ENCODE measurements at places on chromosomes 2 and 18.

- DNase-seq, result no peak
Observed at GRCh38 chr2:2028041-2028440, 283.7 kb upstream of the PXDN start.

DNA sequence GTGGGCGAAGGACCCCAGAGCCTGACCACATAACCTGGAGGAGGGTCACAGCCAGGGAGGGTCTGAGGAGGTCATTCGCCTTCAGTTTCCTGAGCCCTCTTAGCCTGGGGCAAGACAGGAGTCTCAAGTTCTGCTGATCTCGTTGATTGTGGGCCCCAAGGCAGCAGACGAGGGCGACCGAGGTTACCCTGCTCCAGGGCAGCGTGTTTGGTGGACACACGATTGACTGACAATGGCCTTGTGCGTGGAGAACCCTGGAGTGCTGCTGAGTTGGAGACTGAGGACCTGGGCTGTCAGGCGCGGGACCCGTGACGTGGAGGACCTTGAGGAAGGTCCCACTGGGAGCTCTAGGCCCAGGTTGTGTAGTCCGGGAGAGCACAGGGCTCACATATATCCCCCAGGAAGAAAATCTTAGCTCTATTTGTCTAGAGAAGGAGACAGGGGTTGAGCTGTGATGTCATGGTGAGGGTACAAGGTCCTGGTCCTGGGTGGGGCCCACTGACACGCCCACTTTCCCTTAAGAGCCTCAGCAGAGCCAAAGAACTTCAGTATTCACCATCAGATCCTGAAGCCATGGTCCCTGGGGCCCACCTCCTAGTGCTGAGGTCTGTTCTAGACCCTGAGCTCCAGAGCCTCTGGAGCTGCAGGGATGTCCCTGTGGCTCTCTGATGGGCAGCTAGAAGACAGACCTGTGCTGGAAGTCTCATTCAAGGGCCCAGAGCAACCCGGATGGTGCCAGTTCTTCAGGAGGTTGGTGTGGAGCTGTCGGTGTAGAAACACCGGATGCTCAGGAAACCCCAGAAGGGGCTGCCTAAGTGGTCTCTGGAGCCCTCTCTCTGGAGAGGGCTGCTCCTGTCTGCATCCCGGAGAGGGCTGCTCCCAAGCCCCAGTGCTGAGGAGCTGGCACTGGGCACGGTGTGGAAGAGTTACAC is 53.1 kb downstream of the DYSF start:
- DNase-seq, result no peak

GRCh38 chr18:76374330-76375281 is 120.4 kb downstream of the ZNF516 start:
- peak; percentile 37 for DNase-seq

- no peak for DNase-seq
Observed at GRCh38 chr2:98827625-98828368, 96.9 kb upstream of the MGAT4A start.

- no peak for DNase-seq
Observed at GRCh38 chr18:26471027-26471426, 77.3 kb downstream of the KCTD1 start.

- no peak for DNase-seq
Observed at GRCh38 chr2:191959209-191959608, 112.3 kb upstream of the CAVIN2 start.

- DNase-seq, result no peak
Observed at GRCh38 chr2:140797718-140798117, 1333.1 kb downstream of the LRP1B start.

GRCh38 chr2:30738141-30738911 is 68.9 kb downstream of the CAPN13 start:
- DNase-seq, result no peak

DNA sequence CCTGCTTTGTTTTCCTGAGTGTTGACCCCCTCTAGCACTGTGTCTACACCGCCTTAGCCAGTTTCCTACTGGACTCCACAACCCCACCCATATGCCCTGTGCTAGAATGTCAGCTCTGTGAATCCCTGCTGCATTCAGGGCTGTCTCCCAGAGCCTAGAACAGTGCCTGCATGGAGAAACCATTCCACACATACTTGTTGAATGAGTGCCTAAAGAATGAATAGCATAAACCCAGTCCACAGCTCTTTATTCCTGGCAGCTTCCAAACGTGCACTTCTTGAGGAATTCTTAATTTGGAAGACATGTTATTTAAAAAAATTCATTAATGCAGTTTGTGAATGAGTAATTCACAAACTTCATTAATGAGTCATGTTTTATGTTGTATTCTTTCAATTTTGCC is 6.5 kb upstream of the NAPG start:
- DNase-seq, result no peak

DNA sequence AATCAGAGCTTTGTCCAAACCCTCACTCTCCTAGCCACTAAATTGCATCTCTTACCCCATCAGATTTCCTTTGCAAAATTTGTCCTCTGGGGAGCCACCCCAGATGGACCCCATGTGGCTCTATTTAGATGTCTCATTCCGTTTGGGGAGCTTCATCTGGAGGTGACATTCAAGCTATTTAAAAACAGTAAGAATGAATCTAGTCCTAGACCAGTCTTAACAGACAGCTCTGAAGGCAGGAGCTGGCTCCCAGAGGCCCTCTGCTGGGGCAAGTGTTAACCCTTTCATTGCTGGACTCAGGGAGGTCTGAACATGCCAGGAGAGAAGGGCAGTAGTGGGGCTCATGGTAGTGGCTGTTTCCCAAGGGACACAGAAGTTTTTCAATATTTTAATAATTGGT is 59.2 kb downstream of the RPL37A start:
- no peak for DNase-seq

- no peak for DNase-seq
Observed at GRCh38 chr2:98089941-98090340, 3.0 kb downstream of the VWA3B start.

GRCh38 chr18:55320424-55321264 is 267.3 kb downstream of the TCF4 start:
- no peak for DNase-seq
